ENCODE measurements at places on chromosomes 5 and 9. TPM values are rescaled to one million over a fixed set of nuclear protein-coding genes. Genes with fewer than 3 reads are reported as not detected.

DNA sequence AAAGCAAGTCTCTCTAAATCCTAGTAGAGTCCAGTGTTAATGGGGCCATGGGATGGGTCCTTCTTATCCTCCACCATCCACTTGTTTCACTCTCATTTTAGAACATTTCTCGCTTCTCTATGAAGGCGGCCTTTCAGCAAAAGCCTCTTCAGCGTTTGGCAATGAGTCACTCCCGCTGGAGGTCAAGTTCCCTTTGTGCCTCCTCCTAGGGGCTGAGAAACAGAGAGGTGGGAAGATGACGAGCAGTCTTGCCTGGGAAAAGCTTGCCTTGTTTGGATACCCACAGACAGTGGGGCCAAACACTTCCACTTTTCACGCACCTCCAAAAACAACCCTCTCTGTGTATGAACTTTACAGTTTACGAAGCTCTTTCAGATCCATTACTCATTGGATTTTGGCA is 168.8 kb downstream of the GABBR2 start:
- no peaks in the 10 kb centered on the region for H3K4me1 ChIP-seq
- no peaks in the 10 kb centered on the region for H3K36me3 ChIP-seq
- no peak overlapping the region for H3K4me3 ChIP-seq
- no peak for DNase-seq

The ADAMTSL1 gene
- not detected for total RNA-seq

DNA sequence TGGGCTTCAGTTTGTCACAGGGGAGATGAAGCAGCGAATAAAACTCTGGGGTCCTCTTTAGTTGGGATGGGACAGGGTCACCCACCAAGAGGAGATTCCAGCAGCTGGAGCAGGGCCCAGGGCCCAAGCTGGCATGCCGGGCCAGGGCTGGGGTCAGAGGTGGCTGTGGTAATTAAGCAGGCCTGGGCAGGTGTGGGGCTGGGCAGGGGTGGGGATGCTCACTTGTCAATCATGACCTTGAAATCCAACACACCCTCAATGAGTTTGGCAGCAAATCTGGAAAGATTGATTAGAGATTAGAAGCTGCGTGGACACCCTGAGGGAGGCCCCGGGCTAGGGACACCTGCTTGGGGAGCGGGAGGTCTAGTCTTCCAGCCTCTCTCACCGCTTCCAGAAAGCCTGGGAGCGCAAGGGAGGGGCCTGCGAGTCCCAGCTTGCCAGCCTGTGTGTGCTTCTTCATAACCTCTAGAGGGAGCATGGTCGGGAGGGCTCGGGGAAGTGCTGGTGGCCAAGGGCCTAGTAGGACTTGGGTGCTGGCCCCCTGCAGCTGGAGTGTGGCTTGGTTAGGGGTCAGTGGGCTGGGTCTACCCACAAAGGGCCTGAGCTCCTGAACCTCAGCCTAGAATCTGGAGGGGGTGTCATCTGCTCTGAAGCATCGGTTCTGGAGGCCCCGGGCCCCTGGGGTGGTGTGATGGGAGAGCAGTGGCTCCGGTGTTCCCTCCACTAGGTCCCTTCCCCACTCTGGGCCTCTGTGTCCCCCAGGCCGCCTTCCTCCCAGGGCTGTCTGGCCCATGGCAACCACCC is 7.6 kb downstream of the CRAT start:
- H3K4me1 ChIP-seq: no peaks in the 10 kb centered on the region
- H3K27ac ChIP-seq: no peak overlapping the region
- peak; percentile 76 for DNase-seq
- H3K27me3 ChIP-seq: no peaks in the 10 kb centered on the region
- H3K36me3 ChIP-seq: no peaks in the 10 kb centered on the region

GRCh38 chr9:93303806-93304573 is 120.1 kb downstream of the WNK2 start:
- H3K27ac ChIP-seq: no peak overlapping the region
- no peak for DNase-seq
- no peaks in the 10 kb centered on the region for H3K27me3 ChIP-seq
- no peaks in the 10 kb centered on the region for H3K4me1 ChIP-seq
- H3K4me3 ChIP-seq: no peak overlapping the region

The FOXD4L4 gene
- total RNA-seq: not detected
